Cerebellar nuclear complex (tissue), 1 donor: ENCODE measurements at places on chromosomes 5 and 9.

DNA sequence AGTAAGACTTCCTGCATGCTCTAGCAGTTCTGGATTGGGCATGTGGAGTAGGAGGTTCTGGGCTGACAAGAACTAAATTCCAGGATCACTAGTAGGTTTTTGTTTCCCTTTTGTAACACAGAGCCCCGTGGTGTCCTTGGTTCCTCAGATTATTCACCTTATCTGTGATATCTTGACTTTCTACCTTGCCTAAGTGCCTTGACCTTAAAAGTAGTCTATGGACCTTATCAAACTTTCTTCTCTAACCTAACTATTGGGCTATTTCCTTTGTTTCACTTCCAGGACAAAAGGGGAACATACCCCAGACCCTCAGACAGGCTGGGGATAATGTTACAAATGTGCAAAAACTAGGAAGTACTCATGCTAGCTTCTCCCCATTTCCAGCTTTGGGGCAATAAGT, 595.3 kb downstream of the PSAT1 start:
- no peak for DNase-seq

DNA sequence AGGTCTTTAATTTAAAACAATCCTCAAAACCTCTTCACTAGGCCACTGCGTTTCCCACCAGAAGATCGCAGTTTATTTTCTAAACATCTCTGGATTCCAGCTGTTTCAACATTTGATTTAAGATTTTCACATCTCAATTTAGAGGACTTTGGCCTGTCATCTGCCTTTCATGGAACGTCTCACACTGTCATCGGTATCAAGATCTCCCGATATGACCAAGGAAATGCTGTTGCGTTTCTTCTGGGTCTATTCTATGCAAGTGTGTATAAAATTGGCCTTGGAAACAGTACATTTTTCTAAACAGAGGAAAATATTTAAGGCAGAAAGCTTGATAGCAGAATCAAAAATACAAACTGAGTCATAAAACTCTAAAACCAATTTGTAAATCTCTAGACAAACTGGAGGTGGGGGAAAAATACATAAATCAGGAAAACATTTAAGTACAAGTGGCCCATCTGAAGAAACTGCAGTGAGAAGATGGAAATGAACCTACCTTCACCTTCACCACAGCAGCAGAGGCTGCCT, 53.6 kb upstream of the SIMC1 start:
- no peak for DNase-seq

DNA sequence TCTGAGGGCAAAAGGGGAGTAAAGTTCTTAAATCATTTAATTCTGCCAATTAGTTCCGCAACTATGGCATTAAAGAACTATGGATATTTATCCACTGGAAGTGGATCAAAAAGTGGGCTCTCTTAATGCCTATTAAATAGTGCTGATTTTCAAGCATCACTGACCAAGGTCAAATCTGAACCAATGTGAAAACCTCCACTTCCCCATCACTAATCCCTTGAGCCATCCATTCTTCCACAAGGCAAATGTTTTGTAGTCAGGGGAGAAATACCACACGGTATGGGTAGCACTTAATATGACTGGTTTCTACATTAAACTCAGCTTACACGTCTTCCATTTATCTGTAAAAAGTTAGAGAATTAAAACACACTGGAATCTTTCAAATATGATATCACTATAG, 57.6 kb downstream of the MLLT3 start:
- DNase-seq: no peak

- no peak for DNase-seq
Measured at GRCh38 chr5:126816649-126817048, 39.7 kb downstream of the LMNB1 start.

GRCh38 chr5:76715486-76715735, 515 bp upstream of the F2R start:
- no peak for DNase-seq

- DNase-seq: no peak
Measured at GRCh38 chr5:172315587-172316493, 32.3 kb upstream of the UBTD2 start.

- DNase-seq: peak; percentile 57
Measured at GRCh38 chr5:175750511-175750931, 92.7 kb downstream of the HRH2 start.

DNA sequence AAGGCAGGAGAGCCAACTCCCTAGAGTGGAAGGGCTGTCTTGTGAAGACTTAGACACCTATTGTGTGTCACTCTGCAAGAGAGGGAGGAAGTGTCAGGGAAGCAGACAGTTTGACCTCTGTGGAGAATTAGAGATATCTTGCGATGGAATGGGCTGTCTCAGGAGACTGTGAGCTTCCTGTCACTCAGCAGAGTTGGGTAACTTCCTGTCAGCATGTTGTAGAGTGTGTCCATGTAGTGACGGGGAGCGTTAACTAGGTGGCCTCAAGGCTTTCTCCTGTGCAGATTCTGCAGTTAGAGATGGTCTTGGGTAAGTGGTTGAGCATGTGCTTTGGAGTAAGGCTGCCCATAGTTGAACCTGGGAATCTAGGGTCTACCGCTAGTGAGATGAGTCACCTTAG, 136.5 kb downstream of the KIF4B start:
- no peak for DNase-seq

DNA sequence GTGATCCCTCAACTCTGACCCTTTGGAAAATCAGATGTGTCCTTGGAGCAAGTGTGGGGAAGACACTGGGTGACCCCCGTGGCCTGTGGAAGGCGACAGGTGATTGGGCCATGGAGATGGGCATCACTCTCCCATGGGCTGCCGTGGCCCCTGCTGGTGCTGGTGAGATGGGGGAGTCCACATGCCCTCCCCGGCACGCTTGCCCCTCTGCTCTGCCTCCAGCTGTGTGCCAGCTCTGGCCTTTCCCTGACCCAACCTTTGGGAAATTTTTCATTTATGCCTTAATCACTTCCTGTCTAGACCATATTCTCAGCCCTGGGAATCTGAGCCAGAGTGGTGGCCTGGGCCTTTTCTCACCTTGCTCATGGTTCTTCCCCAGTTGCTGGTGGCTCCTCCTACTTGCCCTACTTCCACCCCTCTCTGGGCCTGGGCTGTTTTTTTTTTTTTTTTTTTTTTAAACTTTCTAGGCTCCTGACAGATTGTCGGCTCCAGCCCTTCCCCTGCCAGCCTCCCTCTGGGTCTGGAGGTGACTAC, 56.6 kb downstream of the RGS3 start:
- no peak for DNase-seq

DNA sequence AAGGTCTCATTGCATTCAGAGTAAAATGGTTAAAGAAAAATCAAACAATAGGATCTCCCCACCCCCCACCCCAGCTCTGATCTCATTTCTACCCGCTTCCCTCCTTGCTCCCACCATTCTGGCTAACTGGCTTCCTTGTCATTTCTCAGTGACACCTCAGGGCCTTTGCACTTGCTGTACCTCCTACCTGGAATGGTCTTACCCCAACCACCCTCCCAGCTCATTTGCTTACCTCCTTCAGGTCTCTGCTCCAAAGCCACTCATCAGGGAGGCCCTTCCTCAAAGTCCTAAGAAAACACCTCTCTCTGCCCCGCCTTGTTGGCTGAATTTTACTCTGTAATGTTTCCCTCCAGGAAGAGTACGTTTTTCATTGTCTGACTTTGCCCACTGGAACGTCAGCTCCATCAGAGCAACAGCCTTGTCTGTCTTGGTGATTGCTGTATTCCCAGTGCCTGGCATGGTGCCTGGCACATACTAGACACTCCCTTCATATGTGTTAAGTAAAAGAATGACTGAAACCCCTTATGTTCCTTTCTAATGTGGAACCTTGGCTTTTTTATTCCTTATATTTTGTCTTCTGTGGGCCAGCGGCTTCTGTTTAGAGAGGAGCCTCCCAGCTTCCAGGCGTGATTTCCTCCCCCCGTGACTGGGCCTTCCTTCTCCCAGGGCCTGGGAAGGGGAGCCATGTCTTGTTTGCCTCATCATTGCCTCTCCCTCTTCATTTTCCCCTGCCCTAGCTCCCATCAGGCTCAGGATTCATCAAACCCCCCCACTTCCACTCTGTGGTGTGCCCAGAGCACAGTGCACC, 26.9 kb downstream of the NEURL1B start:
- DNase-seq: no peak

GRCh38 chr5:132646583-132647266, 11.2 kb upstream of the IL13 start:
- DNase-seq: no peak

GRCh38 chr5:65483546-65484346, 2.0 kb upstream of the ADAMTS6 start:
- DNase-seq: no peak

GRCh38 chr9:259405-260404, 45.0 kb downstream of the DOCK8 start:
- DNase-seq: no peak

- DNase-seq: no peak
Measured at GRCh38 chr9:132094314-132094791, 14.7 kb upstream of the MED27 start.

GRCh38 chr5:111463311-111463710, 49.0 kb downstream of the STARD4 start:
- DNase-seq: no peak

DNA sequence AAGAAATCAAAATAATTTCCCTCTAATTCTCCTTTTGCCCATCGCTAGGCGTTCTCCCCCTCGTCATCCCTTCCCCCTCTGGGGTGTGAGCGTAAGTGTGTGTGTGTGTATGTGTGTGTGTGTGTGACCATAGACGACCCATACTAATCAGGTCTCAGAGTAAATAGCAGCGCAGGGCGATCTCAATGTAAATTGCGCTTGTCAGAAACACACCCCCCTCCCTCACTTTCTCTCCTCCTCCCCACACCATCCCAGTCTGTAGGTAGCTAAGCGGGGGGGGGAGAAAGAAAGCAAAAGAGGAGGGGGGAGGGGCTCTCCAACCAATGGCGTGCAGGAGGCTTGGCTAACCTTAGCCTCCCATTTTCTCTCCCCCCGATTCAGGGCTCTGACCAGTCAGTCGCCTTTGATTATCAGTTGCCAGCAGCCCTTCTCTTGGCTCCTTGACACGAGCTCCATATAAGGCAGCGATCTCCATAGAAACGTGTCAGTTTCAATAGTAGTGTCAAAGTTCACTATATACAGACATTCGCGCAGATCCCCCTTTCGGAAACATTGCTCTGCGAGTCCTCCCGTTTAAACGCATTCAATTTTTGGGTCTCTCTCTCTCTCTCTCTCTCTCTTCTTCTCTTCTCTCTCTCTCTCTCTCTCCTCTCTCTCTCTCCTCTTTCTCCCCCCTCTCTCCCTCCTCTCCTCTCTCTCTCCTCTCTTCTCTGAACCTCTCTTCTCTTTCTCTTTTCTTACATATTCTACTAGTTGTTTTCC, at the start of gene NR2F1:
NR2F1 (plus strand) TSS at position 546 of the 762 bp plus-strand sequence. CDS start 1,802 bp downstream, outside the sequence.
- peak; percentile 77 for DNase-seq

DNA sequence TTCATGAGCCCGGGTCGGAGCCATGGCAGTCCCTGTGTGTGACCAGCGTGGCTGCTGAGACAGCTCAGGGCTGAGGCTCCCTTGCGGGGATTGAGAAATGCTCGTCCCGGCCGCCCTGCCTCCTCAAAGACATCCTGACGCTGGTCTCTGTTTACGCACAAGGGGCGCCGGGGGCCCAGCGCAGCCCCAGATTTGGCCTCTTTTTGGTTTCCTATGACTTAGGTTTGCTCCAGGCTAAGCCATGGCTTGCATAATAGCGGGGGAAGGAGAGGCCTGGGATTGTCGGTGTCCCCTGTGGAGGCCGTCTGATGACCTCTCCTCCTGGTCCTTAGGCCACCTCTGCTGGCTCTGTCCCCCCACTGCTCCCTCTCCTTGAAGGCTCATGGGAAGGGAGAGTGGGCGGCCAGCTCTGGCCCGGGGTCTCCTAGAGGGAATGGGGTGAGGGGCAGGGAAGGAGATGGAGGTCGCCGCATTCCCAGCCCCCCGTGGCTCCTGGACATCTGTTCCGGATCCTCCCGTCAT, 3.5 kb downstream of the LAMC3 start:
- no peak for DNase-seq

DNA sequence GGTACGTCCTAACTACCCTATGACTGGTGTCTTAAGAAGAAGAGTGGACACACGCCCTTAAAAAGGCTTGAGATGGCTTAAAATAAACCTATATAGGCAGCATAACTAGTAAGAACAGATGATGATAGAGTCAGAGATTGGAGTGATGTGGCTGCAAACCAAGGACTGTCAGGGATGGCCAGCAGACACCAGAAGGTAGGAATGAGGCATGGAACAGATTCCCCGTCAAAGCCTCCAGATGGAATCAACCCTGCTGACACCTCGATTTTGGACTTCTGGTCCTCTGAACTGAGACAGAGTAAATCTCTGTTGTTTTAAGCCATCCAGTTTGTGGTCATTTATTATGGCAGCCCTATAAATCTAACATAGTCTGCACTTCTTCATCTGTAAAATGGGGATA, 7.4 kb downstream of the TMOD1 start:
- no peak for DNase-seq

DNA sequence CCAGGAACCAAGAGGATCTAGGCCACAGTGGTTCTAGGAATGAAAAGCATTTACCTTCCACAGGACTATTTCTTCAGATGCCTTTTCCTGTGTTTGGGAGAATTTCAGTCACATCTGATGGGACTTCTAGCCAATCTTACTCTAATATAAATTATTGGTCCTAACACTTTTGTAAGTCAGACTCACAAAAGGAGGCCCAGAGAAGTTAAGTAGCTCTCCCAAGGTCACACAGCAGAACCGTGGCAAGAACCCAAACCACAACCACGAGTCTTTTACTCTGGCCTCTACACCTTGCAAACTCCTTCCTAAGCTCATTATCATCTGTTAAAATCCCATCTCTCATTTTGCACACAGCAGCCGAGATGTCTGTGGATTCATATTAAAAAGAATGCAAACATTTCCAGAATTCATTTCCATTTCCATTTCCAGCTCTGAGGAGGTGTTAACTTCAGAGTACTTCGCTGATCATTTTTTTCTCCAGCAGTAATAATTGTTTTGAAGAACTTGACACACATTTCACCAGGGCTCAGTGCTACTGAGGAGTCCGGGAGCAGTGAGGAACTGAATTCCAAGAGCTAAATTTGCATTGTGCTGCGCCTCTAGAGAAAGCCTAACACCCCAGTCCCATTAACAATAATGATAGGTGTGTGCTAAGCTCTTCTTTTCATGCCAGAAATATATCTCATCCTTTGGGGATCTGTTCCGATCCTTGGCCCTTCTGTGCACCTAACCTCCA, 168.1 kb downstream of the SEMA6A start:
- DNase-seq: no peak

- DNase-seq: no peak
Measured at GRCh38 chr5:62450259-62450658, 37.7 kb downstream of the IPO11 start.

- peak; percentile 21 for DNase-seq
Measured at GRCh38 chr5:134526483-134527155, 1.1 kb downstream of the JADE2 start.

- no peak for DNase-seq
Measured at GRCh38 chr5:40700116-40700782, 20.5 kb downstream of the PTGER4 start.

DNA sequence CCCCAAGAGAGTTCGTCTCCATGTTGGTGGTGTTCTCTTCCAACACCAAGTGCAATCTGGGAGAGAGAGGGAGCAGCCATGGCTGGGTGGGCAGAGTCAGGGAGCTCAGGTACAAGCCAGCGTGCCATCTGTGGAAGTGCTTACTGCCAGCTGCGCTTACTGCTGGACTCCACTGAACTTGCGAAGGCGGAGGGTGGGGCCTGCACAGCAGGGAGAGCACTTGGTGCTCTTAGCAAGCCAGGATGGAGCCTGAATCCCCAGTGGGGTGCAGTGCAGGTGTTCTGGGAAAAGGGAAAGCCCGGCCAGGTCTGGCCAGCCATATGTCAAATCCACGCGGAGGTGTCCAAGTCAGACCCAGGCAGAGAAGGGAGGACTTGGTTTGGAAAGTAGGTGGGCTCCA, 142.0 kb downstream of the FANCC start:
- DNase-seq: no peak
